Natural killer cell (primary cell): ENCODE measurements at places on chromosomes 4 and X. TPM values are rescaled to one million over a fixed set of nuclear protein-coding genes. Genes with fewer than 3 reads are reported as not detected.

DNA sequence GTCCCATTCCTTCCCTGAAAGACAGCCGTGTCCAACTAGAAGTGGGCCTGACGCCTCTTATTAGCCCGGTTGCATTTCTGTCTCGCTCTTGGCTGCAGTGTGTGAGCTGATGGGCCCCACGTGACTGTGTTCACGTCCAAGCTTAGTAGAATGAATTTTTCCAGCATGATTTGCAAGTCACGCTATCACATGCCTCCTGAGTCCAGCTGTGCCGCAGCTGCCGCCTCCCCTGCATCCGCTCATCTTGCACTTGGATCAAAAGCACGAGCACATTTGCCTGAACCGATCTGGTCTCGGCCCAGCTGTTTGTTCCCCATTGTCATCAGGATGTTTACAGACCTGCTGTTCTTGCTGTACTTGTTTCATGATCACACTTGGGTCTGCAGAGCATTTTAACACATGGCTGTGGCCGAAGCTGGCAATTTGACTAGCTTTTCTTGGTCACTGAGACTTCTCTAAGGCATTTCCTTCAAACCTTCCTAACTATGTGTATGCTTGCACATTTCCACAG lies 126.5 kb downstream of the KIT start:
- no peaks in the 10 kb centered on the region for H3K27me3 ChIP-seq
- no peak overlapping the region for H3K27ac ChIP-seq
- peaks cover 10% of the 10 kb centered on the region for H3K4me1 ChIP-seq

GRCh38 chr4:39626261-39626660 lies 12.4 kb downstream of the SMIM14 start:
- no peaks in the 10 kb centered on the region for H3K4me1 ChIP-seq
- DNase-seq = no peak
- H3K27ac ChIP-seq = no peak overlapping the region
- no peaks in the 10 kb centered on the region for H3K27me3 ChIP-seq
- no peaks in the 10 kb centered on the region for H3K36me3 ChIP-seq

- no peak overlapping the region for H3K27ac ChIP-seq
- H3K27me3 ChIP-seq = no peaks in the 10 kb centered on the region
- H3K4me3 ChIP-seq = no peak overlapping the region
These were observed 14.2 kb downstream of the IQCM start for GRCh38 chr4:149801416-149801815.

- H3K27ac ChIP-seq = no peak overlapping the region
- H3K36me3 ChIP-seq = no peaks in the 10 kb centered on the region
- no peak for DNase-seq
- H3K27me3 ChIP-seq = peaks cover 17% of the 10 kb centered on the region
- peaks cover 29% of the 10 kb centered on the region for H3K4me1 ChIP-seq
- H3K4me3 ChIP-seq = no peak overlapping the region
These were observed 1.9 kb upstream of the RGS12 start for GRCh38 chr4:3290889-3291321.

- no peaks in the 10 kb centered on the region for H3K27me3 ChIP-seq
- no peaks in the 10 kb centered on the region for H3K36me3 ChIP-seq
- no peaks in the 10 kb centered on the region for H3K4me1 ChIP-seq
These were observed 155.8 kb downstream of the PDGFC start for GRCh38 chr4:156815717-156816359.

GRCh38 chrX:2404776-2405175 lies 96.0 kb downstream of the DHRSX start:
- H3K4me1 ChIP-seq = no peaks in the 10 kb centered on the region
- H3K27me3 ChIP-seq = no peaks in the 10 kb centered on the region
- no peak overlapping the region for H3K4me3 ChIP-seq
- no peak overlapping the region for H3K27ac ChIP-seq
- peaks cover 4% of the 10 kb centered on the region for H3K36me3 ChIP-seq
- DNase-seq = no peak

DNA sequence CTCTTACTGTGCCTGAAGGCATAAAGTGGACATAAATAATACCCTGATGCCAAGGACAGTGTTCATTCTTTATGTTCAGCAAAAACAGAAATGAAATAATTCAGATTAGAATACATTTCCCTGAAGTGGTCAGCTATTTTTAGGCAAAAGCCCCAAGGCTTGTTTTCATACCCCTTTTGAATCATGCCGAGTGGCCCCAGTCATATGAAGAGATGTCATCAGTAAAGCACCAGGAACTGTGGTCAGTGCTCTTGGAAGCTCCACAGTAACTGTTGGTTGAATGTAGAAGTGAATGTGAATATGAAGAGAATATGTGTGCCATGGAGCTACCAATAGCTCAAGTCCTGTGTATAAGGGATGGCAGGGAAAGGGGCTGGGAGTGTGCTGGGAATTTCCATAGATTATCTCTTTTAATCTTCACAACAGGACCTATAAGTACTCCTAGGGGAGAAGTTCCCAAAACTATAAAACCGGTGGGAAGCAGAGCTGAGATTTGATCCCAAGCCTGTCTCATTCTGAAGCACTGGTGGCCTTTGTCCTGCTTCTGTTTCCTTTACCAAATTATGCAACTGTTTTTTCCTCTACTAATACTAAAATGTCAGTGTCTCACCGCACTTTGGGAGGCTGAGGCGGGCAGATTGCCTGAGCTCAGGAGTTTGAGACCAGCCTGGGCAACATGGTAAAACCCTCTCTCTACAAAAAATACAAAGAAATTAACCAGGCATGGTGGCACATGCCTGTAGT lies 52.6 kb downstream of the FNIP2 start:
- DNase-seq = no peak
- no peak overlapping the region for H3K4me3 ChIP-seq
- H3K36me3 ChIP-seq = no peaks in the 10 kb centered on the region
- H3K4me1 ChIP-seq = peaks cover 12% of the 10 kb centered on the region
- no peak overlapping the region for H3K27ac ChIP-seq

DNA sequence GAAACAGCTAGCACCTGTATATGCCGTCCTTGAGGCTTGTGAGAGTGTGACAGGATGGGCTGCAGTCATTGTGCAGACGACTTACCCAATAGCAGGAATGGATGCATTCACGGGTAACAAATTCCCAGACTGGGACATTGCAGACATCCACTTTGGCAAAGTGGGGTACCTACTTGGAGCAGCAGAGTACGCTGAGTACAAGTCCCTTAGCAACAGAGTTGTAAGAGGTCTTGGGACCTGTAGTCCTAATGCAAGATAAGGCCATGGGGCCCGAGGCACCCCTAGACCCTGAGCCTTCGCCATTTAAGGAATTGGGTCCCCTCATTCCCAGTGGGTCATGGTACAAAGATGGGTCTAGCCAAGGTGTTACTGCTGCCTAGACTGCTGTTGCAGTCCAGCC lies 55.4 kb upstream of the CCDC149 start:
- no peak for DNase-seq
- H3K27me3 ChIP-seq = no peaks in the 10 kb centered on the region
- H3K4me1 ChIP-seq = no peaks in the 10 kb centered on the region
- H3K27ac ChIP-seq = no peak overlapping the region

DNA sequence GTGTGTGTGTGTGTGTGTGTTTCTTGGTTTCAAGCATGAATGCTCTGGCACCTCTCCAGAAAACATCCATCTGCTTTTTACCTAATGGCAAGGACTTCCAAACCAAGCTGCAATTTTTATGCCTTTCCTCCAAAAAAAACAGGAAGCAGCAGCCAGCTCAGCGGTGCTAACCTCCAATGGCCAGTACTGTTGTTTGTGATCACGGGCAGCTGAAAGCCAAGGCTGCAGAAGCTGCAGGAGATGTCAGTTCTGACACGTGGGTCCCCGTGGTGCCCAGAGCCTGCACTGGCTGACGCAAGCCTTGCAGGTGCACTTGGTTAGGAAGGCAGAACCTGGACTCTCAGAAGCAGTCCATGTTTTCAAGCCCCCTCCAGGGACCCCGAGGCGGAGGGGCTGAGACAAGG lies 313.6 kb upstream of the DDX53 start:
- no peak overlapping the region for H3K4me3 ChIP-seq
- no peaks in the 10 kb centered on the region for H3K36me3 ChIP-seq
- no peak for DNase-seq
- H3K27ac ChIP-seq = no peak overlapping the region

DNA sequence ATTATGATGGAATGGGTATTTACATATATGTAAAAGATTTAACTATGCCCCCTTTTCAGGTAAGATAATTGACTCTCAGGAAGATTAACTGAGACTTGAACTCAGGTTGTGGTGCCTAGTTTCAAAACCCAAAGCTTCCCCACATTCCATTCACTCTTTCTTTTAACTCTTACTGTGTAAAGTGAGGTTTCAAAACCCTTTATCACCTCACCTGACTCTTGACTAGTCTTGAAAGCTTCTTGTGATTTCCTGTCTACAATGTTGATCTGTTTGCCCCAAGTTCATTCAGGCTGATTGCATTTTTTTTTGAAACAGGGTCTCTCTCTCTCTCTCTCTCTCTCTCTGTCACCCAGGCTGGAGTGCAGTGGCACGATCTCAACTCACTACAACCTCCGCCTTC lies 40.5 kb upstream of the RAPGEF2 start:
- H3K27me3 ChIP-seq = no peaks in the 10 kb centered on the region
- no peaks in the 10 kb centered on the region for H3K36me3 ChIP-seq
- no peak for DNase-seq
- no peaks in the 10 kb centered on the region for H3K4me1 ChIP-seq
- no peak overlapping the region for H3K27ac ChIP-seq
- no peak overlapping the region for H3K4me3 ChIP-seq

DNA sequence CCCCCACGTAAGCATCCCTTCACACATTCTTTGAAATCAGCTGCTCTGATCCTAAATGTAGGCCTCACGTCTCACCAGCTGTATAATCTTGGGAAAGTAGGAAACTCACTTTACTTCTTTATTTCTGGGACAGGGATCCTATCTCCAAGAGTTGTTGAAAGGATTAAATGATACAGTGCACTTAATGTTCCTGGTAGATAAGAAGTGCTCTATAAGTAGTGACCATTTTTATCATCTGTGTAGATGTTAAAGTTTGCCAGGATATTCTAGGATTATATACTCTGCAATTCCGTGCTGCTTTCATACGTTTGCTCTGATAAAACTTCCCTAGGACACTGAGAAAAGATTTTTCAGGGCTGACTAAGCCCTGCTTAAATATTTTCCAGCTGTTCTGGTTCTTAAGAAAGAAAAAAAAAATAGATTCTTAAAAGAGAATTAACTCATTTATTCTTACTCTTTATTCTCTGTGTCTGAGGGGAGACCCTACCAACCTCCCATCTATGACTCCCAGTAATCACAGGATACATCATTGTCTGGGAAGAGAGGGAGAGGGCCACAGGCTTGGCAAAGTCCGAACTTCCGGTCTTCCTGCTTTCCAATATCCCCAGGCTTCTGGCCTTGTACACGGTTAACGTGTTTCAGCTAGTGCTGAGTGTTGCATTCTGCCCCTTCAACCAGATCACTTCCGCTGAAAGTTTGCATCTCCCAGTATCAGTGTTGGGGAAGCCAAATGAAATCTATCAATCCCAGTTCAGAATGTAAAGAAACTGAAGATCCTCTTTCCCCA lies 269.2 kb downstream of the TRIML1 start:
- no peak for DNase-seq
- no peak overlapping the region for H3K27ac ChIP-seq
- no peak overlapping the region for H3K4me3 ChIP-seq
- H3K4me1 ChIP-seq = no peaks in the 10 kb centered on the region
- H3K36me3 ChIP-seq = no peaks in the 10 kb centered on the region

GRCh38 chrX:115499112-115499805 lies 61.7 kb upstream of the PLS3 start:
- H3K4me3 ChIP-seq = no peak overlapping the region
- H3K4me1 ChIP-seq = no peaks in the 10 kb centered on the region
- no peaks in the 10 kb centered on the region for H3K27me3 ChIP-seq
- no peak for DNase-seq

DNA sequence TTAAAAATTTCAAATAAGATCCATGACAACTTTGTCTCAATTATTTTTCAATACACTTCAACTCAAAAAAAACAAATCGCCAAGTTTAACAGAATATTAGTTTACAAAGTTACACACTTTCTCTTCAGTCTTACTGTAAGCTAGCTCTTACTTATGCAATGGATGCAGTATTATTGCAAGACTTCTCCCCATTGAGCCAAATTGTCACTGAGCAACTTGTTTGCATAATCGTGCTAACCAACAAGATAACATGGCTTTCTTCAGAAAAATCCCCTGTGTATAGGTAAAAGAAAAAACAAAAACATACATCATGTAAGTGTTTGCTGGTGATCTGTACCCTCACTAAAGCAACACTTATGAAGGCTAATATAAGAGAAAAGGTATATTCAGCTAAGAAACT lies 18.9 kb downstream of the DNAJB14 start:
- no peaks in the 10 kb centered on the region for H3K4me1 ChIP-seq
- H3K27me3 ChIP-seq = no peaks in the 10 kb centered on the region
- DNase-seq = no peak
- H3K36me3 ChIP-seq = peaks cover 49% of the 10 kb centered on the region
- H3K4me3 ChIP-seq = no peak overlapping the region

Gene FAM9C
- total RNA-seq = not detected

Gene GPRASP1
- 12.2 TPM for total RNA-seq

Gene MBNL3
- total RNA-seq = 59.3 TPM

Gene PABPC1L2A
- not detected for total RNA-seq

Gene GLOD5
- total RNA-seq = not detected
